Stimulated activated CD4-positive, alpha-beta T cell treated with anti-CD3 and anti-CD28 coated beads, Interleukin-1b, Interleukin-23, amount 100 ng/mL, for 1 hour (primary cell): ENCODE measurements at places on chromosomes 7 and 10.

DNA sequence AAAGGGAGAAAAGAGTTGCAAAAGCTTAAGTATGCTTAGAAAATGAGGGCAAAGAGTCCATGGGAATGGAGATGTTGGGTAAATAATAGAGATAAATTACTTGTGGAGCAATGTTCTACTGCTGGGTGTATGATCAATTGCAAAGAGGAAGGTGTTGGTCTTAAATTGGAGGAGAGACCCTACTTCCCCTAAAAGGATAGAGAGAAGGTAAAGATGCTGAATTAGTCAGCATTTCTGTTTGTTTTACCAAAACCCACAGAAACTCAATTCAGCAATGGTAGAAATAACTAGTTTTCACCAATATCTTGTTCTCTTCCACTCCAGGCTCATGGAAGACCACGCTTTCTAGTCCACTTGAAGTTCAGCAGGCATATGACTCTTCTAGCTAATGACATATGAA is 32.1 kb downstream of the ASB4 start:
- DNase-seq, result no peak

GRCh38 chr7:121945066-121945465 is 72.1 kb downstream of the PTPRZ1 start:
- DNase-seq, result no peak

- DNase-seq, result no peak
These were observed 983.4 kb downstream of the CCSER2 start for GRCh38 chr10:85311613-85312337.

DNA sequence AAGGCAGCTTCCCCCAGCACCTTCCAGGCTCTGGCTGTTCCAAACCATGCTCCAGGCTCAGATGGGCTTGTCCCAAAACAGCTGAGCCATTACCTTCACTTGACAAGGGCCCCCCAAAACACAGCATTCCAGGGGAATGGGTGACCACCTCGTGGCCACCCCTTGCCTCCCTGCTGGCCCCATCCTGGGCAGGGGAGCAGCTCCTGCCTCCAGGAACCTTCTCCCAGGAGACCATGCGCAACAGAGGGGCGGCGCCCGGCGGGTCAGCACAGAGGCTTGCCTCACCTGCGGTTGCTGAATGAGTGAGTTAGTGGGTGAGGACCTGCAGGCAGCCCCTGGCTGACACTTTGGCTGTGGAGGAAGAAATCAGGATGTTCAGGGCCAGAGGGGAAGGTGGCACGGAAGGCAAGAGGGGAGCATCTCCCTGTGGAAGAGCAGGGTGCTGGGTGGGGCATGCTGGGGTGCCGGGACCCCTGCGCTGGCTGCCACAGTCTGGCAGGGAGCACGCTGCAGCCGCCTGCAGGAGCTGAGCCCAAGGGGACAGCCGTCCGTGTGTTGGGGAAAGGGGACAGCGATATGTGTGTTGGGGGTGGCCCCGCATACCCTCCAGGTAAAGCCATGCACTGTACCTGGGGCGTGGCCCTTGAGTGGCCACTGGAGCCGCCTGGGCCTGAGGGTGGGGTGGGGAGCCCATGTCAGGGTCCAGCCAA is 54.7 kb downstream of the PWWP2B start:
- DNase-seq, result no peak

DNA sequence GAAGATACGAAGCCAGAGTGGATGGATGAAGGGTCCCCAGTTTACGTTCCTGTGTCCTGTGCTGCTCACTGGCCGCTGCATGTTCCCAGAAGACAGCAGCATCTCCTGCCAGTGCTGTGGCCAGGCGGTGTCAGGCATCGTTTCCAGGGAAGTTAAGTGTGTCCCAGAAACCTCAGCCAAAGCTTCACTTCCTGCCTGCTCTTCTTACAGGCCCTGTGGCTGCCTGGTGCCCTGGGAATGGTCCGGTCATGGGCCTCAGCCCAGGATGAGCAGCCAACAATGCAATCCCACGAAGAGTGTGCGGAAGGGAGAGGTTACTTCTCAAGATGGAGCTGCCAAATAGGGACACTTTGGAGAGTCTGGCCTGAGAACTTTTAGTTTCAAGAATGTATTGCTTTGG is 99.7 kb upstream of the TARP start:
- no peak for DNase-seq

DNA sequence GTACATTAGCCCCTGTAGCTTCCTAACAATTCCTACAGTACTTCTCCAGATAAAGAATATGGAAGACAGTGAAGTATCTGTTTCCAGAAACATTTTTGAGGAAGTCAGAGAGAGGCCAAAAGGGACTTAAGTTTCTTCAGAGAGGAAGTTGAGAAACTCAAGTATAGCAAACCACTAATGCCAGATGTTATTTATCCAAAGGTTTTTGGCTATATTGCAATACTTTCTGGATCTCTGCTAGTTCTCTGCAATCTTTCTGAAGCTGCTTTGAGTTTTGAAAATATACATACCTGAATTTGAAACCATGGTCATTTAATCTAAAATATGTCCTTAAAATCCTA is 64.7 kb downstream of the BICC1 start:
- no peak for DNase-seq

GRCh38 chr7:98084631-98085030 is 22.0 kb upstream of the LMTK2 start:
- DNase-seq, result no peak

DNA sequence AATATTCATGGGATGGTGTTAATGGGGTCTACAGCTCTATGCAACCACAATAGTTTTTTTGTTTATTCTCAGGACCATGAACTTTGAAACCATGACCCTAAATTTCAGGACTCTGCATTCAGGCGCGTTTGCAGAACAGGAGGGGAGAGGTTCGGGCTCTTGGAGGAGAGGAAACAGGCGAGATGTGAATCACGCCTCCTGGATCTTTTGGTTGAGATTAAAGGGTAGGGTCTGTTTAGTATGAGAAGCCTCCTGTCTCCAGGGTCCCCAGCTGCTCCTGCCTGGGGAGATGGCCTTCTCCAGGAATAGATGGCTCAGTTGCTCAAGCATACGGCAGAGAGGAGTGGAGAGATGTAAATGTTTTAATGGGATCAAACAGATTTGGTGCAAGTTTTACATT is 18.2 kb downstream of the TLL2 start:
- DNase-seq, result no peak

- DNase-seq, result no peak
These were observed 21.4 kb upstream of the GSDME start for GRCh38 chr7:24778543-24779282.

DNA sequence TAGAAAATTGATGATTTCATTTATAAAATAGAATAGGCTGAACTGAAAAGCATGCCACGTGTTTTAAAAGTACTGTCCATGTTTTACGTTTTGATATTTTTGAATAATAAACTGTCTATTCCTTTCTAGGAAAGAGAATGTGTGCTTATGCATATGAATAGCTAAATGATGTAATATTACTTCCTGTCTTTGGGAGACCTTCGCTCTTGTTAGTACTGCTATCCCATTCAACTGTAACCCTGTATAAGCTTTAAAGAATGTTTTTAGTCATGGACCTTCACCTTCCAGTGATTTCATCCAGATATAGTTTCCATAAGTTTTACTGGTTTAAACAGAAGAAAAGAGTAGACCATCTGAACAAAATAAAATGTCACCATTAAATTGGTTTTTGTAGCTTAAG is 274.4 kb upstream of the SEMA3A start:
- DNase-seq, result no peak

GRCh38 chr10:68233046-68233445 is 1.1 kb upstream of the ATOH7 start:
- DNase-seq, result no peak

DNA sequence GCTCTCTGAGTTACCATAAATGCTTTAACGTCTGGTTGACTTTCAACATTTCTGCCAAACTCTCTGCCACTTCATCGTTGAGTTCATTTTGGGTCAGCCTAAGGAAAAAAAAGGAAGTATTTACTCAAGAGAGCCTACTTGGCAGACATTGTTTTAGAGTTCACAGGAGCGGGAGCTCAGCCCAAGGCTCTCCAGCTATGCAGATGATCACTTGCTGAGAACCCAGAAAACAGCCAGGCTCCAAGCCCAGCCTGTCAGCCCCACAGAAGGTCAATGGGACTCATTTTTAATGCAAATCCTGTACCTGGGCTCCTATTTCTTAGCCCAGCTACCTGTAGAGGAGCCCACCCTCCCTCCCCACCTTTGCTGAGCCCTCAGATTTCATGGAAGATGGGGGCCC is 45.5 kb downstream of the NOD1 start:
- no peak for DNase-seq

GRCh38 chr10:63671317-63671937 is 150.2 kb downstream of the REEP3 start:
- no peak for DNase-seq

DNA sequence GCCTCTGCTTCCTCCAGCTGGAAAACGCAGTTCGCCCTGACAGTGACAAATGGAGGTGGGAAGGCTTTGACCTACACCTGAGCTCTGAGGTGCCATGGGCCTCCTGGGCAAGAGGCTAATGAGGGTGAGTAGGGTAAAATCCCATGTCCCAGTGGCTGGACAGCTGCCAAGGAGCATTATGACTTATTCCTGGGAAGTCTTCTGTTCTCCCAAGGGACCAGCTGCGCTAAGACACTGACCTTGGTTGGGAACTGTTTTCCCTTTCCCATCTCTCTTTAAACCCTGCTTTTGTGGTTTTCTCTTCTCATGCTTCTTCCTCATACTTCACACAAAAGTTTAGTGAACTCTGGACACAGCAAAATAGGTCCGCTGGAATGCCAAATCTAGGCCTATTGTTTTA is 72.6 kb downstream of the COPG2 start:
- no peak for DNase-seq

DNA sequence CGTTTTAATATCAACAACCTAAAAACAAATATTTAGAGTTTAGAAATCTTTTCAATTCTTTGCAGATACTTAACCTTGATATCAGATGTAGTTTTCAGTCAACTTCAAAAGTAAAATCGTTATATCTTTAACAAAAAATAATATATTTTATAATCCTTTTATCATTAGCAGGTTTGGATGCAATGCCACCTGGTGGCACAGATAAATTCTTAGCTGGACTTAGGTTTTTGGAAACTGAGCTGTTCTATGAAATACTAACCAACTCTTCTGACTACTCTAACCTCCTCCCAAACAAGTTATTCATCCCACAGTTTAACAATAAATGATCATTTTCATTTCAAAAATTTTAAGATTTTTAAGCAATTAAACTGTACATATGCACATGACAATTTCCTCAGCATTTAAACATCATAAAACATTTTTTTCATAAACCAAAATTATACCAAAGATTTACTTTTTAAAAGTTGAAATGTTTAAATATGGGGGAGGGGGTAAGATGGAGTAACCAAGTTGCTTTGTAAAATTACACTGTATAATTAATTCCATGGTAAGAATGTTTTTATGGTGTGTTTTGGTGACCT is 56.9 kb downstream of the HIBADH start:
- DNase-seq, result no peak

DNA sequence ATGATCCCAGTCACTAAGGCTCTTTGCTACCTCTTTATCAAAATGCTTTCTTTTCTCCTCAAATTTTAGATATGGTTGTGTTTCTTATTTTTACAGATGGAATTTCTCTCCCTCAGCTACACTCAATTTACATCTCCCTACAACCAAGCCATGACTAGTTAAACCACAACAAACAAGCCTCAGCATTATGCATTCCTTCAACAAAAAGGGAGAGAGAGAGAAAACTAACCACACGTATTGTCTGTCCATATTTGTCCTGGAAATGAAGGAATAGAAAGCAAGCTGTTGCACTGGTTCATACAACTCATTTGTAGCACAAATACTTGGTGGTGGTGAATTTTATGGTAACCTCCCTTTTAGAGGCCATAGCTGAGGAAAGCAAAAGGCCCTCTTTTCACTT is 286.4 kb downstream of the AHR start:
- DNase-seq, result no peak

DNA sequence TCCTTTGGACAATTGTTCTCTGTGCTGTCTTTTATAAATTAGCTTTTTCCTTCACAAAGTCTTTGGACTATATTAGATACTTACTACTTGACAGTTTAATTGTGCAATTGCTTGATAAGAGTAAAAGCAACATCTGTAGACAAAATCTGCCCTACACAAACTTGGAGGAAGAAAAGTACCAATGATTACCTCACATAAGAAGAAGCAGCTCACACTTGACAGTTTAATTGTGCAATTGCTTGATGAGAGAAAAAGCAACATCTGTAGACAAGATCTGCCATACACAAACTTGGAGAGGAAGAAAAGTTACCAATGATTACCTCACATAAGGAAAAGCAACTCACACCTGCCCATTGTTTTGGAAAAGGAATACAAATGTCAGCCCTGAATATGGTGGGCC is 17.1 kb upstream of the SCIN start:
- no peak for DNase-seq

GRCh38 chr7:24442170-24442777 is 131.0 kb upstream of the PALS2 start:
- no peak for DNase-seq

- no peak for DNase-seq
These were observed 51.8 kb downstream of the MGMT start for GRCh38 chr10:129518793-129519192.

DNA sequence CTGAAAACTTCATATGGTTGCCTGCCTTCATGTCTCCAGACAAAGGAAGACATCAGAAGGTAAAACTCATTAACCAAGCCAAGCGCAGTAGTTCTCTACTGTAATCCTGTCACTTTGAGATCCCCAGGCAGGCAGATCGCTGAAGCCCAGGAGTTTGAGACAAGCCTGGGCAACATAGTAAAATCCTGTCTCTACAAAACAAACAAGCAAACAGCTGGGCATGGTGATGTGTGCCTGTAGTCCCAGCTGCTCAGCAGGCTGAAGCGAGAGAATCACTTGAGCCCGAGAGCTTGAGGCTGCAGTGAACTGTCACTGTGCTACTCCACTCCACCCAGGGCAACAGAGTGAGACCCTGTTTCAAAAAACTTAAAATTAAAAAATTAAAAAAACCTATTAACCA is 467.4 kb upstream of the SORCS1 start:
- DNase-seq, result no peak

GRCh38 chr7:157977717-157978496 is 609.7 kb downstream of the PTPRN2 start:
- DNase-seq, result no peak

DNA sequence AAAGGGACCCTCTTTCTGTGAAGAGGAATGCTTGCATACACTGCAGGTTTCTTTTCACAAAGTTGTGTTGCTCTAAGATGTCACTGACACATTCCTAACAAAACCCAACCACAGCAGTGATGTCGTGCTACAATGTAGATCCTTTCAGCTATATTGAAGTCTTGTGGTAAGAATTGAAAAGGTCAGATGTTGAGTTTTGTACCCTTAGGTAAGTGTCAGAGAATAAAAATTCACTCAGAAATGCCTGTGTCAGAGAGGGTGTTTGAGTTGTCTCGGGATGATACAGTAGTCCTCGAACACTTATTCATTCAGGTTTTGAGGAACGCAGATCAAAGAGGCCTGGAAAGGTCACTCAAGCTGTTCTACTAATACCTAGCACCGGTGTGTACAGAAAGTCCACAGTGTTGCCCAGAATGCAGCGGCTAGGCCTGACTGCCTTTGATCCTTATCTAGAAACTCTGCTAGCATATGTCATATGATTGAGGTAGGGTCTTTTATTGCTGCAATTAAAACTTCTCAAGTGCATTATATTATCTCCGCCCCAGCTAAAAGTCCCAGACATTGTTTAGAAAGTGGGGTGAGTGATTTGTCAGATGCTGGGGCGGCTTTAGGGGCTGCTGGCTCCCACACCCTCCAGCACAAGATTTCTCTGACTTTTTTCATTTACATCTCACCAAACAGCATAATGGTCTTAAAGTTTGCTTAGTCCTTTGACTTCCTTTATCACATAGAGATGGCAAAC is 26.0 kb downstream of the RNF32 start:
- DNase-seq, result no peak
